Uterus (tissue), 4 donors: ENCODE measurements at places on chromosomes 2 and 18. TPM values are rescaled to one million over a fixed set of nuclear protein-coding genes. Genes with fewer than 3 reads are reported as not detected.
A peak's percentile ranks its signal among the peaks of the same experiment; 100 is the strongest.

Gene STRADB
- total RNA-seq, result 22.9 TPM

DNA sequence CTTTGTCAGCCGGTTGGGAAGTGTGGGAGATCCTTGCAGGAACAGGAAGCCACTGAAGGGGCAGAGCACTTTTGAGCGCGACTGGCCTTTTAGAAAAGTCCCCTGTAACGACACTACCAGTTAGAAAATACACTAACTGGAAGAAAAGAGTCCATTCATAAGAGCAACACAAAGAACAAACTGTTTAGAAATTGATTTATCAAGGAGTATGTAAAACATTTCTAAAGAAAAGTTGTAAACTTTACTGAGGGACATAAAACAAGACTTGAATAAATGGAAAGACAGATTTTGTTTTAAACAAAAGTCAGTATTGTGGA is 29.8 kb upstream of the POMC start:
- no peak for DNase-seq

- peak; percentile 60 for DNase-seq
These were observed 25.5 kb downstream of the RMC1 start for GRCh38 chr18:23528580-23529472.

Gene NLRC4
- 0.26 TPM for total RNA-seq

Gene KLHL29
- total RNA-seq, result 8.7 TPM

GRCh38 chr2:96984300-96984699 is 2.1 kb downstream of the FAM178B start:
- DNase-seq, result no peak

GRCh38 chr2:44840503-44840850 is 101.0 kb upstream of the SIX3 start:
- no peak for DNase-seq

- DNase-seq, result no peak
These were observed 451.7 kb upstream of the HS6ST1 start for GRCh38 chr2:128770143-128771085.

- no peak for DNase-seq
These were observed 420.2 kb downstream of the SUCLG1 start for GRCh38 chr2:84038866-84039265.

Gene NEU2
- total RNA-seq, result not detected

- no peak for DNase-seq
These were observed 350.2 kb downstream of the RIT2 start for GRCh38 chr18:42765302-42765701.

DNA sequence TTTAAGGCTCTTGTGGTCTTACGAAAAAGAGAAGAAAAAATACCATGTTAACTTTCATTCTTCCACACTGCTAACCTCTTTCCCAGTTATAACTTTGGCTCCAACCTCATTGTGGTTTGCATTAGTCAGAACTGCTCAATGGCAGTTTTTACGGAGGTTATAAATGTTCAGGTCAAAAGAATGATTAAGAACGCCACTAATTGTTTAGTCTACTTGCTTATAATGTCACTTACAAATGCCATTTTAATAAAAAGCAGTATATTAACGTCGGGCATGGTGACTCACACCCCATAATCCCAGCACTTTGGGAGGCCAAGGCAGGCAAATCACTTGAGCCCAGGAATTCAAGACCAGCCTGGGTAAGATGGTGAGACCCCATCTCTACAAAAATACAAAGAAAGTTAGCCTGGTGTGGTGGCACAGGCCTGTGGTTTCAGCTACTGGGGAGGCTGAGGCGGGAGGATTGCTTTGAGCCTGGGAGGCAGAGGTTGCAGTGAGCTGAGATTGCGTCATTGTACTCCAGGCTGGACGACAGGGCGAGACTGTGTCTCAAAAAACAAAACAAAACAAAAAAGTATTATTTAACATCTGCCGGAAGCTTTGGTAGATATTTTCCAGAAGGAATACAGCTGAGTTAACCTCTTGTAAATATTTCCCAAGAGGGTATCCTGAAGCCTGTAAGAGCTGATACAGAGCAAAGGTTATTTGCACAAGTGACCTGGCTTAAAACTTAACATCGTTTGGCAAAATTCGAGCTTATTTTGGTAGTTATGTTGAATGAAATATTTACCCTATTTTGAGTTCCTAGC is 5.1 kb downstream of the AGPS start:
- peak; percentile 39 for DNase-seq

GRCh38 chr2:215447056-215447455 is 11.2 kb upstream of the FN1 start:
- DNase-seq, result no peak

Gene C2orf15
- total RNA-seq, result 2.8 TPM

Gene FAM124B
- total RNA-seq, result 7.9 TPM

Gene ALLC
- total RNA-seq, result not detected

DNA sequence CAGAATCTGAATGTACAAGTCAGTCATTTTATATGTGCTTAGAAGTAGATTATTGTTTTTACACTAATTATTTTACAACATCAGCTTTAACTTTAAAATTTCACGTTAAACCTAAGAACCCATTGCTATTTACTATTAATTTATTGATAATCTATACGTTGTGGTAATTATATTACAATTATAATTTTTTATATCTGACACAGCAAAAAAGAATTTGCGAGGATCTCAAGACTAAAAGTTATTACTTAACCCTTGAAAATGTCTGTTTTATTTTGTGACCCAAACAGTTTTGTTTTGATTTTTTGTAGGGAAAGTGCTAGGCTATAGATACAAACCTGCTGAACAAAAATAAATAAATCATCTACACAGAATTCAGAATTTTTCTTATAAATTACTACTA is 30.3 kb downstream of the BAZ2B start:
- no peak for DNase-seq
